ENCODE measurements at places on chromosomes 6 and 20.

DNA sequence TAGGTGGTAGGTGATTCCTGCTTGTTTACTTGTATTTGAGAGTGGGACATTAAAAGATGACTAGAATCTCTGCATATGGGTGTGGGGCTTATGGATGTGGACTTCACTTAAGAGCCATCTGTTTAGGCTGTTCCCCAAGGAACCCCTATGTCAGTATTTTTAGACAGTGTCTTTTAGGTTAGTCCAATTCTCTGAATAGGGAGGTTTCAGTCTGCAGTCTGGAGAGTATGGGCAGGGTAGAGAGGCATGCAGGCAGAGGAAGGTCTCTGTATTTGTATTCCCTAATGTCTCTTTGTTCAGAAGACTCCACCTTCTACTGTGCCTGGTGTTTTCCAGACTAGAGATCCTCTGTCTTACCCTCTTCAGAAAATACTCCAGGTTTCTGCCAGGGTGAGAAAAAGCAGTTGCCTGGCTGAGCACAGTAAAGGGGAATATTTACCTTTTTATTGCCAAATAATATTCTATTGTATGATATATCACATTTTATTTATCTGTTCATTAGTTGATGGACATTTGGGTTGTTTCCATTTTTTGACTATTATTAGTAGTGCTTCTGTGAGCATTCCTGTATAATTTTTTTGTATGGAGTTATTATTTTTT, 19.1 kb downstream of the SLX4IP start:
- no peak for DNase-seq

DNA sequence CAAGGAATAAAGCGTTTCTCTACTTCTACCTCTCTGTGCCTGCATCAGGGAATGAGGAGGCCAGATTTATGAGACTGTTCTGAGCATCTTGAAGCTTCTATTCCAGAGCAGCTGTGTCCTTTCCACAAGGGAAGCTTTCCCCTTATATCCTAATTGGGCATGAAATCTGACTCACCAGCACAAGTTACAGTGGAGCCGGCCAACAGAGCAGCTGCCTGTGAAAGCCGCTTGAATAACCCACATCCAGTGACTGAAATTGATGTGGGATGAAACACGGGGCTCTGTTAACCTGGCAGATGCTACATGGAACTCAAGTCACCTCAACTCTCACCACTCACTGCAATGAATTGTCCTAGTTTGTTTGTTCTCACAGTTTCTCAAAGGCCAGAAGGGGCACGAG, 400.3 kb downstream of the TFAP2A start:
- DNase-seq = peak; percentile 16

GRCh38 chr20:38447251-38447661, 12.1 kb upstream of the SNHG17 start:
- DNase-seq = no peak

DNA sequence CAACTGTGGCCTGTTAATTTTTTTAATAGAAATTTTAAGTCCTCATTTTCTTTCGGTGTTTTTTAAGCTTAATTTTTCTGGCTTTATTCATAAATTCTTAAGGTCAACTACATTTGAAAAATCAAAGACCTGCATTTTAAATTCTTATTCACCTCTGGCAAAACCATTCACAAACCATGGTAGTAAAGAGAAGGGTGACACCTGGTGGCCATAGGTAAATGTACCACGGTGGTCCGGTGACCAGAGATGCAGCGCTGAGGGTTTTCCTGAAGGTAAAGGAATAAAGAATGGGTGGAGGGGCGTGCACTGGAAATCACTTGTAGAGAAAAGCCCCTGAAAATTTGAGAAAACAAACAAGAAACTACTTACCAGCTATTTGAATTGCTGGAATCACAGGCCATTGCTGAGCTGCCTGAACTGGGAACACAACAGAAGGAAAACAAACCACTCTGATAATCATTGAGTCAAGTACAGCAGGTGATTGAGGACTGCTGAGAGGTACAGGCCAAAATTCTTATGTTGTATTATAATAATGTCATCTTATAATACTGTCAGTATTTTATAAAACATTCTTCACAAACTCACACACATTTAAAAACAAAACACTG, 10.1 kb downstream of the HFE start:
- DNase-seq = peak; percentile 52

Data from A172 (cell line).